ENCODE measurements at places on chromosomes 4 and X.

GRCh38 chrX:120697053-120697452 is 67.2 kb upstream of the C1GALT1C1 start:
- no peak for DNase-seq

DNA sequence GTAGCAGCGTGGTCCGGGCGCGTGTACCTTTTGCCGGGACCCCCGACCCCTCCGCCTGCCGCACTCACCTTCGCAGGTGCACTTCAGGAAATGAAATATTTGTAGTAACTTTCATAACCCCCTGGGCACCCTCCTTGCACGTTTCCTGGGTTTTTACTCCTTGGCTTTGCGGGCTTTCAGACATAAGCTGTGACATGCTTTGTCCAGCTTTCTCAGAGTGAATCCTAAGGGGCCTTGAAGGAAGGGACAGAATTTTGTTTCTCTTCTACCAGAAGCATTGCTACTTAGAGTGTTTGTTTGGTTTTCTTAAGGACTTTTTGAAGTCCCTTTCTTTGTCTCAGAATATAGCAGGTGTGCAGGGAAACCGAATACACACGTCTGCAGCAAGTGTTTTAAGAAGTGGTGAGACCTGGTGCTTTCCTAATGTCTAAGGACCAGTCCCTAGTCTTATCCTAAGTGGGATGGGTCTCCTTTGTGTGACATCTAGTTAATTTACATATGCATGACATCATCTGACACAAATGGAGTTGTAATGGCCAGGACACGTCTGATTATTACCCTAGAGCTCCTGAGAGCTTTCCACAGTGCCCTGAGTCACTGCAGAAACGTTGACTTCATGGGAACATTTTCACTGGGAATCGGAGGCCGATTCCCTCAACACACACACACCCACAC is 1.3 kb downstream of the FAM149A start:
- DNase-seq: no peak

DNA sequence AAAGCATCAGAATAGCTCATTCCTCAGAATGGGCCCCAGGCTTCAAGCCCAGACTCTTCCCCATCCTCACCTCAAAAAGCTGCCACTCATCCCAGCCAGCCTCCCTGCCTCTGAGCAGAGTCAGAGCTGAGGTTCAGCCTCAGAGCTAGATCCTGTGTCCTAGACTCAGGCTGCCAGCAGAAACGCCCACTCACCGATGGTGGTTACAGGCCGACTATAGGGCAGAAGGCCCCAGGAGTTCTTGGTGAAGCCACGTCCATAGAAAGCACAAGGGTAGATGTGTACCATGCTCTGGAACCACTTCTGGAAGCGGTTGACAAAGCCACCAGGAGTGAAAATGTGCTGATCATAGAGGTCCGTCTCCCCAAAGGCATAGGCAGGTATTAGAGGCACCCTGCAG is 7.7 kb downstream of the AWAT2 start:
- DNase-seq: no peak

- no peak for DNase-seq
Observed at GRCh38 chr4:145093638-145094037, 4.4 kb downstream of the ANAPC10 start.

DNA sequence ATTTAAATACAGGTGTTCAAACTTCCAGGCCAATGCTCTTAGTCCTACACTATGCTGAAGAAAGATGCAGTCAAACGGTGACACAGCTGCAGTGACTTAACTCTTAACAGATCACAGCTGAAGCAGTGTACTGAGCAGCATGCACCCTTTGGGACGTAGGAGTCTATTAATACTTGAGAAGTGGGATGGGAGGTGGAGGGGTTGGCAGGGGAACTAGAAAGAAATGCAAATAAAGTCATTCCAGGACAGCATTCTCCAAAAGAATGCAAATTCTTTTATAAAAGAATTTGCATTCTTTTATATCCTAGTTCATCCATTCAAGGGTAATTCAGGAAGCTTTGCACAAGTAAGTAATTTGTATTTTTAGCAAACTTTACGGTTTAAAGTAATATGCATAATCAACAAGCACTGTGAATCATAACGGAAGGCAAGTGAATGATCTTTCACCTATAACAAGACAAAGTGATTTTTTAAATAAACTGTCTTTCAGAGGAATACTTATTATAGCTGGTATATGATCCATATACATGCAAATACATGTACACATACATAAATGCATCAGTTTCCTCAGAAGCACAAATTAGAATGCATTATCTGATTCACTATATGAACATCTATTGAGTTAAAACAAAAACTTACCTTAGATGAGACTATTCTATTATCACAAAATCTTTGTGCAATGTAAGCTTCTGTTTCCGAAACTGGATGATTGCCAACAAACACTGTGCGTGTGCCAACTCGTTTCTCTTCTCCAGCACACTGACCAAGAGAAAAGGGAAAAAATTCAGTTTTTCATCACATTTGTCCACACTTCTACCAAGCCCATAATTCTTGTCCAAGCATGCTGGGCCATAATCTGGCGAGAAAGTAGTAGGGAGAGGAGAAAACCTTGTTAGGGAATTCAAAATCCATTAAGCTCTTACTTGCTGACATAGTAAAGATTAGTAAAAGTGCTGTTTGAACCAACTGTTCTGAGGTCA is 106.5 kb downstream of the ATP11C start:
- no peak for DNase-seq

DNA sequence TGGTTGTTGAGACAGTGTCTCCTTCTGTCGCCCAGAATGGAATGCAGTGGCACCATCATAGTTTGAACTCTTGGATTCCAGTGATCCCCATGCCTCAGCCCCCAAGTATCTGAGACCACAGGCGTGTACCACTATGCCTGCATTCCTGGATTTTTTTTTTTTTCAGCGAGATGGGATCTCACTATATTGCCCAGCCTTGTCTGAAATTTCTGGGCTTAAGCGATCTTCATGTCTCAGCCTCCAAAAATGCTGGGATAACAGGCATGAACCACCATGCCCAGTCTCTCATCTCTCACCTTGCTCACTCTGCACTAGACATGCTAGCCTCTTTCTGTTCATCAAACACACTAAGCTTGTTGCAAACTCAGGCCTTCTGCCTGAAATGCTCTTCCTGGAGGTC is 104.1 kb downstream of the UBE2K start:
- DNase-seq: no peak

GRCh38 chrX:153649178-153649914 is 2.3 kb downstream of the DUSP9 start:
- no peak for DNase-seq

DNA sequence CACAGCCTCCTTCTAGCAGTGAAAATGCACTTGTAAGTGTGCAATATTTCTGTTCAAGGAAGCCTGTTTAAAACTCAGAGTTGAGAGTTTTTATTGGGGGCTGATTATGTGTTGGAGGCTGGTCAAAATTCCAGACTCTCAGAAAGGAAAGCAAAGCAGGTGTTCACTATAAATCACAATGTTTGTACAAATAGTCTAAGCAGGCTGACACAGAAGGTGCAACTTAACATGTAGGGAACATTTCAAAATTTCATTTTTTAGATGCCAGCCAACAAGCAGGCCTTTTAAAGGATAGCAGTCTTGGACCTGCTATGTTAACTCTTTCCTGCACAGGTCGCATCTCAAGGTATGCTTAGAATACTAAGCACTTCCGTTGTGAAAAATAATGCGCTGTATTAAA is 112.3 kb upstream of the IL13RA1 start:
- DNase-seq: no peak

DNA sequence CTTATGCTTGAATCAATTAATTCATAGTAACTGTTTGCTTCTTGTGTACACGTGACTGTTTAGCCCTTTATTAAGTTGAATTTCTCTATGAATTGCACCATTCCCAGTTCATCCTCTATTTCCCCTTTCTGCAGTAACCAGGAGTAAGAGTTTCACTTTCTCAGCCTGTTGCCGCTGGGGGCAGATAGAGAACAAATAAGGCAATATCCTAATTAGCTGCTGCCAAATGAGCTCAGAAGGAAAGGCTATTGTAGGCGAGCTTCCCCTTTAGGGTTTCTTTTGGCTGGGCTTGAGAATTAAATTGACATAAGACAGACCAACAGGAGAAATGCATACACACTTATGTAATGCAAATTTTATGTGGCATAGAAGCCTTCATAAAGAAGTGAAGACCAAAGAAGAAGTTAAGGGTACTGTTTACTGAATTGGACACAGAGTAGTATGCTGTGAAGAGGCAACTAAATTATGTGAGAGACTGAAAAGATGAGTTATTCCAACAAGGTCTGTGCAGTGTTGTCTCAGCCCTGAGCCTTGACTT is 1594.7 kb downstream of the TECRL start:
- no peak for DNase-seq

GRCh38 chr4:152273343-152273742 is 262.5 kb downstream of the FBXW7 start:
- DNase-seq: no peak

DNA sequence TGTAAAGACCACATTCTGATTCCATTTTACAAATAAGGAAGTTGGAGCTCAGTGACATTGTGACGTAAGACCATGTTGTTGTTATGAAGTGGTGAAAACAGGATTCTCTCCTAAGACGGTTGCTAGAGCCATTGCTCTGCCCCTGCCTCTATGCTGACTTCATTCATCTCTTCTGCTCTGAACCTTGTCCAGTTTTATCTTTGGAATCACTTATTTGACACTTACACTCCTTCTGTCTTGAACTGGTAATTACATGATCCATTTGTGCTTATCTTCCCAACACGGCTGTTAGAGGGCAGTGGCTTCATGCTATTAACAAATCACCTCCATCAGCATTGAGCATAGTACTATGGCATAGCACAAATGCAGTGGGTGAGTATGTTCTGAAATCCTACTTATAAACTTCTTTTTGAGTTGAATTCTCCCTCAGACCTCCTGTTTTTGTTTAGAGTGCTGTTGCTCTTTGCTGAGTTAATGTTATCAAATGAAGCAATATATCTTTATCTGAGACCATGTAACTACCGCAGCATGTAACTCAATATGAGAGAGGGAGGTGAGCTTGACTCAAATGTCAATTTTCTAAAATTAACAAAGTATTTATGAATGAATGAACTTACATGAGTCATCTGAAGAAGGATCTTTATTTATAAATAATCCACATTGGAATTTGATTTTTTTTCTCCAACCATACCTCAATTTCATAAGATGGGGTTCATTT is 177.8 kb downstream of the RASL11B start:
- no peak for DNase-seq

DNA sequence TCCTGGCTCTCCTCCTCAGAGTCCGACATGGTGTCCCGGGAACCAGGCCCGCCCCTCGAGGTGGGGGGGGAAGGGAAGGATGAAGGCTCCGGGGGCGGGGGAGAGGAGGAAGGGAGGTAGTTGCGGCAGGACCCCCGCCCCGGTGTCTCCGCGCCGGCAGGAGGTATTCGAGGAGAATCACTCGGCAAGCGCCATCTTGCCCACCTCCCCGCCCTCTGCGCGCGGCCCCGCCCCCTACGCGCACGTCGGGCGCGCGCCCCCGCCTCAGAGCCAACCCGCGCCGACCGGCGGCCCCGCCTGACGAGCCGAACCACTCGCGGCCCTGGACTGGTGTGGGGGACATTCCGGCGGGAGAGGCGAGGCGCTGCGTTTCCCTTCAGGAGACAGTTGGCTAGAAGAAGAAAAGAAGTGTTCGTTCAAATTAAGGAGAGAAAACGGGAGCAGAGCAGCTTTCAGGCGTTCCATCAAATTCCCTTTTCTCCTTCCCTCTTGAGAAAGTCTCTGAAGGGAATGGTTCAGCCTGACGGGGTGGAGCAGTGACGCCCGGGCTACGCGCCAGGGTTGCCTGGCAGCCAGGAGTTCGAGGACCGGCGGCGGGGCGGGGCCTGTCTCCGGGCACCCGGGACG is at the start of gene RAB28:
TSS of gene RAB28 (minus strand) at position 219 of the 627 bp plus-strand sequence.
- peak; percentile 95 for DNase-seq

DNA sequence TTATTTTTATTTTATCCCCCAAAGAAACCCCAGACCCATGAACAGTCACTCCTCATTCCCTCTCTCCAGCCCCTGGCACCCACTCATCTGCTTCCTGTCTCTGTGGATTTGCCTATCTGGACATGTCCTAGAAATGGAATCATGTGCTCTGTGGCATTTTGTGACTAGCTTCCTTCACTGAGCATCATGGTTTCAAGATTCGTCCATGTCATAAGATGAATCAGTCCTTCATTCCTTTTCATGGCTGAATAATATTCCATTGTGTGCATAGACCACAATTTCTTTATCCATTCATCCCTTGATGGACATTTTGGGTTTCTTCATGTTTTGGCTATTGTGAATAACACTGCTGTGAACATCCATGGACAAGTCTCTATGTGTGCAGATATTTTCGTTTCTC is 10.2 kb downstream of the ABCD1 start:
- DNase-seq: no peak

DNA sequence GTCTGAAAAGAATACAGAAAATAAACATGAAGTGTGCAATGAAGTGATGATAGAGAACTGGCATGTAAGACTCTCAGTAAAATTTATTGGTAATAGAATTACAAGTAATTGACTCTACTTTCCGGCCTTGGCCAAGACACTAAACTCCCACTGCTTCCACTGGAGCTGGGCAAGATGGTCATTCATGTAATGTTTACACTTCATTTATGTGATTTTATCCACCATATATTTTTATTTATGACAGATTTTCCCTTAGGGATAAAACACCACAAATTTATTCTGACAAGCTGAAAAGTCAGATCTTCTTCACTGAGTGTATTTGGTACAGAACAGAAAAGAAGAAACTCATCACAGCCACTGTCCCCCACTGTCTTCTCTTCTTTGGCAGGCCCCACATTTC is 191.9 kb downstream of the SLC39A8 start:
- no peak for DNase-seq

DNA sequence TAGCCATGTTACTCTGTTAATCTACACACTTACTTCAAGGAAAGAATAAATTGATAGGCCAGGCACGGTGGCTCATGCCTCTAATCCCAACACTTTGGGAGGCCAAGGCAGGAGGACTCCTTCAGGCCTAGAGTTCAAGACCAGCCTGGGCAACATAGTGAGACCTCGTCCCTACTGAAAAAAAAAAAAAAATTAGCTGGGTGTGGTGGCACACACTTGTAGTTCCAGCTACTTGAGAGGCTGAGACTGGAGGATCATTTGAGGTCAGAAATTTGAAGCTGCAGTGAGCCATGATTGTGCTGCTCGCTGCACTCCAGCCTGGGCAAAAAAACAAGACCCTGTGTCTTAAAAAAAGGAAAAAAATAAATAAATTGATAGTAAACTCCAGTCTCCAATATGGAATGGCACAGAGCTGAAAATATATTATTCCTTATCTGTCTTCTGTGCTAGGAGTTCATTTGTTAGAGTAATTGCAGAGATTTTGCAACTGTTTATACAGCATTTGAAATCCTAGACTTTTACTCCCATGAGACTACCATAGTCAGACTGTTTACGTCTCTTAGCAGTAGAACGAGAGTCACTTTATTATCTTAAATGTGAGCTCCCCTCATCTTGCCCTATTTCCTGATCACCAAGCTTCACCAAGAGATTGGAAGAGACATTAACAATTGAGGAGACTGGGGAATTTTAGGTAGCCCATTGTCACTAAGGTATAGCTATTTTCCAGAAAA is 18.8 kb upstream of the TMEM131L start:
- DNase-seq: no peak

- no peak for DNase-seq
Observed at GRCh38 chrX:475926-476723, 89.4 kb upstream of the PPP2R3B start.

DNA sequence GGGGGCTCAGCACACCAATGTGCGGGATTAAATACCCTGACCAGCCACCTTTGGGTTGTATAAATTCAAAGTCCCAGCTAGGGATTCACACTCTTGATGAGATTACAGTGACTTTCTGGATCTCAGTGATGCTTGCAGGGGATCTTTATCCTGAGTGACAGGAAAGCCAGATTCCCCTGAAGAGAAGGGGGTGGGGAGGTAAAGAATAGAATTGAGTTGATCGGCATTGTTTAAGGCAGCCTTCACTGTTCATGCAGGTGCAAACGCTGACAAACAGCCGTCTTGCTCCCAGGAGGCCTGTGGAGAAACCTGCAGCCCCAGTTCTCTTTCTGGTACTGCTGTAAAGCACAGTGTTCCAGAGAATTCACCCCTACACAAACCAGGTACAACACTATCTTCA is 19.0 kb downstream of the CXXC4 start:
- peak; percentile 47 for DNase-seq
